ENCODE measurements at places on chromosomes 1 and 21.
A peak's percentile ranks its signal among the peaks of the same experiment; 100 is the strongest.

- no peak for DNase-seq
Measured at GRCh38 chr21:40049931-40050290, 182.7 kb downstream of the PCP4 start.

GRCh38 chr1:179297105-179297378 lies 3.4 kb downstream of the SOAT1 start:
- no peak for DNase-seq

- DNase-seq: peak; percentile 20
Measured at GRCh38 chr1:241589521-241589920, 50.6 kb downstream of the CHML start.

DNA sequence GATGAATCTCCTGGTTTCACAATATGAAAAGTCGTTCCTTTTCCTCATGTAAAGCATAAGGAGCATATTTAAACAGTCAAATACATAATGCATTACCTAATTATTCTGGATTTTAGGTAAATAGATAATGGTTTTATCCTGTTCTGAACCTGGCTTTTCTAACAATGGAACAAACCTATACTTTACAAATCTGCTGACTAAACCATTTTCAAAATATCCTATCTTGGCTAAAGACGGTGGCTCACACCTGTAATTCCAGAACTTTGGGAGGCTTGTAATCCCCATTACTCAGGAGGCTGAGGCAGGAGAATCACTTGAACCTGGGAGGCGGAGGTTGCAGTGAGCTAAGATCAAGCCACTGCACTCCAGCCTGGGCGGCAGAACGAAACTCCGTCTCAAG lies 2.9 kb downstream of the SMIM12 start:
- no peak for DNase-seq

DNA sequence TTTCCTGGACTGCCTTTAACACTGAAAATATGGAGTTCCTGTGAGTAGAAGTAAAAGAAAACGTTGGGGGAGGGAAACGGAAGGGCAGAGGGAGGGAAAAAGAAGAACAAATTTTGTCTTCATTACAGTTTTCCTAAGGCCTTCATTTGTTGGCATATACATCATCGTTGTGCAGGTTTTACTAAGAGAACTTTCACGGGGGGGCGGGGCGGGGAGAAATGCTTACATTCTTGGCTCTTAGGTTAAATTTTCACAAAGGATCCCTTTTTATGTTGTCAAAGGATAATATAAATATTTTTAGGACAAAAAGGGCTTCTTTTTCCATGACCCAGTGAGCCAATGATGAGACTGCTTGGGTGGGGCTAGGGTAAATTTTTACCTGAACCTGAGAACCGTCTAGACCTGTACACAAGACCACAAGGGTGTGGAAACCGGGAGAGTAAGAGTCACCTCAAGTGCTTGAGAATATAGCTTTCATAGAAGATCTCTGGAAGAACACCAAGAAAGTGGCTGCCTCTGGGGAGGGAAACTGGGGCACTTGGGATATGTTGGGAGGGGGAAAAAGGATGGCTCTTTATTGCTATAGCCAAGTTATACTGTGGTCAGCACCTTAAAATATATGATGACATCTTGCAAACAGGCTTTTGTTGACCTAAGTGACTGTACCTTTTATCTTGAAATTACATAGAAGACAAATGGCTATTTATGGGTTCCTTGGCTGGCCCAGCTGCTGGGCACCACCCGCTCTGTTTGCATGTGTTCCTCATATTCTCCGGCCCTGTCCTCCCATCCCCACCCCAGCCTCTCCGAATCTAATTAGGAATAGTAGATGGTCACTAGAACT lies 2.0 kb upstream of the UTP25 start:
- no peak for DNase-seq

GRCh38 chr21:31011412-31011811 lies 26.9 kb downstream of the KRTAP19-8 start:
- DNase-seq: no peak
